ENCODE measurements at places on chromosomes 12 and 14.
A peak's percentile ranks its signal among the peaks of the same experiment; 100 is the strongest.

DNA sequence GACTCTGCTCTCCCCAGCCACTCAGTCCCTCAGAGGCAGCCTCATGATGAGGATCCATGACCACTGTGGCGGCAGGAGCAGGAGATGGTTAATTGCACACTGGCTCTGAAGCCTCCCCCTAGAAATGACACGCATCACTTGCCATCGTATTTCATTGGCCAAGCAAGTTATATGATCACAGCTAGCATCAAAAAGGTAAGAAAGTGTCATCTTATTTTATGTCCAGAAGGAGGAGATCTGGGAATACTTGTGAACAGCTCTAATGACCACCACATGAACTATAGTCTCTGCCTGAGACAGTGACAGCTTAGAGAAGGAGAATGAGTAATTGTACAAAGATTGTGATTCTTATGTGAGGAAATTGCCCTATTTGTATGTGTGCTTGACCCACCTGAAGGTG lies 363.4 kb downstream of the NUAK1 start:
- no peak for DNase-seq

GRCh38 chr12:52439845-52440244 lies 5.7 kb upstream of the KRT75 start:
- DNase-seq = no peak

DNA sequence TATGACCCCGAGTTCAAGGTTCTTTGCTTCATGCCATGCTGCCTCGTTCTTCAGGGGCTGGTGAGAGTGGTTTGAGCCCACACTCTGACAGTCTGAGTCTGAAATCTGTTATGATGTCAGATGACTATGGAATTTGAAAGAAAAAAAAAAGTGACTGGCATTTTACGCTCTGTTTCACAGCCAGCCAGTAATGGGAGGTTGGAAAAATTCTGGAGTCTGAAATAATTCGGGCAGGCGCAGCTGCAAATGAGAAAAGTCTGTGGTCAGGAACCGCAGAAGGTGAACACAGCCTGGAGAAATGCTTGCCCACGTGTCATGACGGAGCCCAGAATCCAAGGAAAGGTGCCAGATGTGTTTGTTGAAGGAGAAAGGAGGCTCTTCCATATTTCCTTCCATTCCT lies 269.8 kb upstream of the PWP1 start:
- DNase-seq = no peak

GRCh38 chr14:60981633-60982455 lies 799 bp downstream of the SLC38A6 start:
- no peak for DNase-seq

DNA sequence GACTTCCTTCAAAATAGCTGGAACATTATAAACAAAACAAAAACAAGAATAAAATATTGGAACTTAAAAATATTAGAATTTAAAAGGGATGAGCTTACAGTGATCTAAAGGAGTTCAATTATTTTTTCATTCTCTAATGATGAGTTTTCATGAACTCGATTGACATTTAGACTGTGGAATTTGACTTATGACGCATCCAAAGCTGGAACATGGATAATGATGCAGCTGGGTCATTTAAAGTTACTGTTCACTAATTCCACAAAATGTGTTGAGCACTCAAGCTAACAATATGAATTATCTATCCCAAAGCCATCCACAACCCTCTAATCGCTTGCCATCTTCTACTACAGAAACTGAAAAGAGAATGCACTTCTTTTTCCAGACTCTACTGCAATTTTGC lies 42.5 kb downstream of the LIN7A start:
- DNase-seq = no peak

DNA sequence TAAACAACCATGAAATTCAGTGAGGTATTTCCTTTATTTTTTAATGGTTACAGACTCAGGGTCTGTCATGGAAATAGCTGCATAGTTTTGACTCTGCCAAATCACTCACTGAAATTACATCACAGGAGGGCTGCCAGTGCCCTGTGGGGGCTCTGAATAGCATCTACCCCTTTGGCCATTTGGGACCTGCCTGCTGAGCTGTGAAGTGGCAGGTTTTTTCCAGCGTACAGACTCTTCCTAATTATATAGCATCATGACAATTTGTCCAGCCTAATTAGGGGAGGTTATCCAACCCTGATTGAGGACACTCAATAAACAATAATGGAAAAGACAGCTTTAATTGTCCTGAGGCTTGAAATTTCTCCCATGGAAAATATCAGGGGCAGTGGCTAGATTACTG lies 1.8 kb upstream of the COCH start:
- DNase-seq = no peak

- no peak for DNase-seq
These were observed 88.4 kb downstream of the SLC2A13 start for GRCh38 chr12:40017488-40017887.

DNA sequence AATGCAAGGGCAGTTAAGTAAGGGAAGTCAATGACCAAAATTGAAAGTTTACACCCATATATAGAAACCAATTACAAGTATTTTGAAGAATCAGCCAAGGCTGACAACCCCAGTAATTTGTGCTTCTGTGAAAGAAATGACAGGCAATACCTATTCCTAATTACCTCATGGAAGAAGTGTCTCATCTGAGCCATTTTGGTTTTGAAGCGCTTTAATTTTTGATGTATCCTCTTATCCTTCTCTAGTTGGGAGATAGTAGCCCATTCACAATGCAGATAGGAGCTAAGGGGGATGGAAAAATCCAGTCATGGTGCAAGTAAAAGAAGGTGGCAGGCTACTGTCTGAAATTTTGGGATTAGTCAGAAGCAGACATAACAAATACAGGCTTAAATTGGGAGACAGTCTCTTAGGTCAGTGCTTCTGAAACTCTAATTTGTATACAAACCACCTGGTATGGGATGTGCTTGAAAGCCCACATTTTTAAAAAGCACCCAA lies 30.4 kb upstream of the SUPT16H start:
- DNase-seq = no peak

GRCh38 chr12:58372298-58372697 lies 430.9 kb downstream of the ATP23 start:
- no peak for DNase-seq

DNA sequence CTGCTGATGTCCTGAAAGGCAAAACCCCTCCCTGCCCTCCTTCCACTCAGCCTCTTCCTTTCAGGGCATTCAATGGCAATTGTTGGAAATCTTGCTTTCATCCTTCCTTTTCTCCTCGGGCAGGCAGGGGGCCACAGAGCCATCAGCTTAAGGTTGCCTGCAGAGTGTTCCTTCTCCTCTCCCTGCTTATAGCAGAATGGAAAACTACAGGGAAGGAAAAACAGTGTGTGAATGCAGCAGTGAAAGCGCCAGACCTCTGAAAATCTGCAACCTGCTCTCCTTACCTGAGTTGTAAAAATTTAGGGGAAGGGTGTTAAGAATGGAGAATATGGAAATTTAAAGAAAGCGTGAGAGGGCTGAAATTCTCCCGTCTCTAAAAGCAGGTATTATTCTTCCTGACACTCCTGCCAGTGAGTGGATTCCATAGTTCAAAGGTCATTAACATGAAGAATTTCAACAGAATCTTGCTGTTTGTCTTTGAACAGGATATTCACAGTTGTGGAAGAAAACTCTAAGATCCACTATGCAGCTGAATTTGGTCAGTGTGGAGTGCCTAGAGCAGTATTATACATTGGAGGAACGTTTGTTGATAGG lies 348.8 kb downstream of the KCNH5 start:
- no peak for DNase-seq

DNA sequence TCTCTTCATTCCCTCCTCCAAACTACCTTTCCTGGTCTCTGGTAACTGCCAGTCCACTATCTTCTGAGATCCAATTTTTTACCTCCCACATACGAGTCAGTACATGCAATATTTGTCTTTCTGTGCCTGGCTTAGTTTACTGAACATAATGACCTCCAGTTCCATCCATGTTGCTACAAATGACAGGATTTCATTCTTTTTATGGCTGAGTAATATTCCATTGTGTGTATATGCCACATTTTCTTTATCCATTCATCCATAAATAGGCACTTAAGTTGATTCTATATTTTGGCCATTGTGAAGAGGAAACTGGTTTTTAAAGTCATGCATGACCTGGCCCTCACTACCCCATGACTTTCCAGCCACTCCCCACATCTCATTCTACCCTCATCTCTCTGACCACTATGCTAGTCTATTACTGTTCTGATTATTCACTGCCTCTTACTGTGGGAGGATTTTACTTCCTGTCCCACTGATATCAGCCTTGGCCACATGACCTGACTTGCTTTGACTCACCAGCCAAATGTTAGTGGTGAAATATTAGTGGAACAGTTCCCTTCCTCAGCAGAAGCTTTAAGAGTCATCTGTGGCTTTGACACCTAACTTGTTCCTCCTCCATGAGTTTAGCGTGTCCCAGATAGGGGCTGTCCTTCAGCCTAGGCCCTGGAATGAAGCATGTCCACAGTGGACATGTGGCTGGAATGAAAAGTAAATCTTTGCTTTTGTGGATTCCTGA lies 52.2 kb downstream of the GOLGA5 start:
- DNase-seq = no peak

GRCh38 chr12:32650508-32650907 lies 28.6 kb upstream of the DNM1L start:
- no peak for DNase-seq

GRCh38 chr12:2613326-2614073 lies 181.3 kb upstream of the FKBP4 start:
- no peak for DNase-seq

- DNase-seq = no peak
These were observed 370.2 kb downstream of the SOX5 start for GRCh38 chr12:23579257-23579656.

GRCh38 chr12:80648881-80649280 lies 58.6 kb upstream of the MYF6 start:
- DNase-seq = no peak

- peak; percentile 72 for DNase-seq
These were observed 51.9 kb upstream of the TSPAN11 start for GRCh38 chr12:30874455-30875321.

- no peak for DNase-seq
These were observed 314.5 kb upstream of the GARIN6 start for GRCh38 chr12:99332936-99333591.

- DNase-seq = no peak
These were observed 144.5 kb upstream of the DCN start for GRCh38 chr12:91327131-91327530.

DNA sequence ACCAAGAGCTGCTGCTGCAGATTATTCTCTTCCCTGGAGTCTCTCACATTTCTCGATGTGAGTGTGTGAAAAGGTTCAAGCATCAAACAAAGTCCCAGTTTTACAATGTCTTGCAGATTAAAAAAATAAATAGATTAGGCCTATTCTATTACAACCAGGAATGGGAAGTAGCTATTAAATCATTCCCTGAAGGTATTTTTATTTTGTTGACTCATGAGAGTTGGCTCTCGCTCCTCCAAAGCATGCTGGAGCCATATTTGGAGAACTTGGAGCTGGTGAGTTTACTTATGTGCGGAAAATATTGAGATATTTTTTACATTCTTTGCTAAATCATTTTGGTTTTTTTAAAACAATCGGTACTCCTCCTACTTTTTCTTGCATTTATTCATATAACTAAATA lies 572.3 kb downstream of the ETNK1 start:
- DNase-seq = no peak

DNA sequence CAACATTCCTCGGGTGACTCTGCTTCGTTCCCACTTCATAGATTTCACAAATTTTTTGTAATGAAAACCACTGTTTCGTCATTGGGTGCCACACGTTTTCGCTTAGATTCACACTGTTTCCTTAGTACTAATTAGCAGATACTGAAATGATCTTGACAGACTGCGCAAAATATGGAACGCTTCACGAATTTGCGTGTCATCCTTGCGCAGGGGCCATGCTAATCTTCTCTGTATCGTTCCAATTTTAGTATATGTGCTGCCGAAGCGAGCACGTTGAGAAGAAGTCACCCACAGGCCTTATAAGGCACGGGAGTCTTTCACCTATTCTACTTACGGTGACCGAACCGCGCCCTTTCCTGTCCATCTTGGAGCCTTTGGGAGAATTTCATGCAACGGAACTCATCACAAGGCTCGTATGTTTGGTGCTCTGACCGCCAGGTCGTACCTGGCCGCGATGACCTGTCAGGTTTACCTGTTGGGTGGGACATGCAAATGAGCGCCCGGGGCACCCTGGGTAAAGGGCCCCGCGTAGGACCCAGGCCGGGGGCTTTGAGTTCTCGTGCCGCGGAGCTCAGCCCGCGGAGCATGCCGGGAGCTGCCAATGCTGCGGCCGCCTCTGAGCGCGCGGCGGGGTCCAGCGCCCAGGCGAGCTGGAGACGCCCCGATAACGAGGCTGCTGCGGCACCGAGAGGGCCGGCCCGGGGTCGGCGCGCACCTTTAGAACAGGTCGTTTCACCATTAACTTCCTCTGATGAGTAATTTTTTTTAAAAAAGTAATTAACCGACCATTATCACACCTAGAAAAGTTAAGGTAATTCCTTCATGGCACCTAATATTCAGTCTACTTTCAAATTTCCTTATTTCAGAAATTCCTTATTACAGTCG lies at the start of gene RNU6-8:
TSS of gene RNU6-8 (minus strand) at position 272 of the 885 bp plus-strand sequence.
- peak; percentile 81 for DNase-seq

Data from DMS153 (cell line).